ENCODE measurements at places on chromosomes 5 and 9. TPM values are rescaled to one million over a fixed set of nuclear protein-coding genes. Genes with fewer than 3 reads are reported as not detected.
A peak's percentile ranks its signal among the peaks of the same experiment; 100 is the strongest.

- H3K36me3 ChIP-seq, result peaks cover 12% of the 10 kb centered on the region
- H3K4me3 ChIP-seq, result no peak overlapping the region
- peak; percentile 80 for DNase-seq
- H3K27ac ChIP-seq, result peak overlapping the region; percentile 71
Measured at GRCh38 chr5:177456976-177457851, 10.6 kb downstream of the PRR7 start.

Gene CCDC180
- total RNA-seq, result 5.8 TPM

- H3K27me3 ChIP-seq, result no peaks in the 10 kb centered on the region
- H3K4me1 ChIP-seq, result peaks cover 19% of the 10 kb centered on the region
- no peak overlapping the region for H3K4me3 ChIP-seq
- no peak for DNase-seq
- no peaks in the 10 kb centered on the region for H3K36me3 ChIP-seq
Measured at GRCh38 chr5:96326902-96327301, 106.1 kb downstream of the PCSK1 start.

DNA sequence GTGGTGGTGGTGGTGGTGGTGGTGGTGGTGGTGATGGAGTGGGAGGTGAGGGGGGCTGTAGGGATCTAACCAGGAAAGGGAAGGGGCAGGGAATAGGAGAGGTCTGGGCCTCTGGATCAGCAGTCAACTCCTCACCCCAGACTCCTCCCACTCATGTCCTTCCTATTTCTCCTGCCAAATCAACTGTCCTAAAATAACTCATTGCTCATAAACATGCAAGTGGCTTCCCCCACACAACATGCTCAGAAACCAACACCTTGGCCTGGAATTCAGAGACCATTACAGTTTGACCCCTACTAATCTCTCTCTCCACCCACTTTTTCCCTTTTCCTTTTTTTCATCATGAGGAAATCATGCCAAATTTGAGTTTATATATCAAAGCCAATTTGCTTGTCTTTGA, 8.4 kb upstream of the FSD1L start:
- H3K27me3 ChIP-seq, result no peaks in the 10 kb centered on the region
- no peaks in the 10 kb centered on the region for H3K36me3 ChIP-seq
- H3K27ac ChIP-seq, result no peak overlapping the region
- no peak for DNase-seq
- no peak overlapping the region for H3K4me3 ChIP-seq

Gene FOXI1
- total RNA-seq, result not detected

GRCh38 chr5:152701305-152701949, 296.3 kb upstream of the NMUR2 start:
- H3K27me3 ChIP-seq, result no peaks in the 10 kb centered on the region
- no peaks in the 10 kb centered on the region for H3K4me1 ChIP-seq
- H3K36me3 ChIP-seq, result no peaks in the 10 kb centered on the region
- no peak for DNase-seq

Gene OR1J2
- 3.2 TPM for total RNA-seq

- no peak overlapping the region for H3K4me3 ChIP-seq
- no peaks in the 10 kb centered on the region for H3K27me3 ChIP-seq
- H3K36me3 ChIP-seq, result no peaks in the 10 kb centered on the region
- no peak overlapping the region for H3K27ac ChIP-seq
- no peak for DNase-seq
- H3K4me1 ChIP-seq, result no peaks in the 10 kb centered on the region
Measured at GRCh38 chr5:39131210-39132127, 57.3 kb upstream of the RICTOR start.

GRCh38 chr9:129785866-129786265, 17.1 kb upstream of the TOR1B start:
- H3K27ac ChIP-seq, result no peak overlapping the region
- H3K27me3 ChIP-seq, result no peaks in the 10 kb centered on the region
- no peaks in the 10 kb centered on the region for H3K4me1 ChIP-seq
- H3K36me3 ChIP-seq, result no peaks in the 10 kb centered on the region
- no peak for DNase-seq

- H3K27ac ChIP-seq, result no peak overlapping the region
- no peaks in the 10 kb centered on the region for H3K27me3 ChIP-seq
- H3K4me3 ChIP-seq, result no peak overlapping the region
- no peak for DNase-seq
- H3K4me1 ChIP-seq, result peaks cover 17% of the 10 kb centered on the region
Measured at GRCh38 chr5:9529041-9529480, 16.8 kb downstream of the SEMA5A start.

DNA sequence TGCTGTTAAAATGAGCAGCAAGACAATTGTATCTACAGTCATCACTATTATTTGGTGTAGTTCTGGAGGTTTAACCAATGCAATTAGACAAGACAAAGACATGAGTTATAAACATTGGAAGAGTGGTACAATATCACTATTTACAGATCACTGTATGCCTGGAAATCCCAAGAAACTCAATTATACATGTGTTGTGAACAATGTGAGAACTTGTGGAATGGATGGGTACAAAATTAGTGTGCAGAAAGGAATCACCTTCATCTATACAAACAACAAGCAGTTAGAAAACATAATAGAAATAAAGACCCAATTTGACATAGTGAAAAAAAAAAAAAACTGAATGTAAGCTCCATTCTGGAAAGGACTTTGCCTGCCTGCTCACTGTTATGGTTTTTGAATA, 12.4 kb upstream of the CCDC112 start:
- no peak overlapping the region for H3K4me3 ChIP-seq
- H3K4me1 ChIP-seq, result no peaks in the 10 kb centered on the region
- no peaks in the 10 kb centered on the region for H3K27me3 ChIP-seq

DNA sequence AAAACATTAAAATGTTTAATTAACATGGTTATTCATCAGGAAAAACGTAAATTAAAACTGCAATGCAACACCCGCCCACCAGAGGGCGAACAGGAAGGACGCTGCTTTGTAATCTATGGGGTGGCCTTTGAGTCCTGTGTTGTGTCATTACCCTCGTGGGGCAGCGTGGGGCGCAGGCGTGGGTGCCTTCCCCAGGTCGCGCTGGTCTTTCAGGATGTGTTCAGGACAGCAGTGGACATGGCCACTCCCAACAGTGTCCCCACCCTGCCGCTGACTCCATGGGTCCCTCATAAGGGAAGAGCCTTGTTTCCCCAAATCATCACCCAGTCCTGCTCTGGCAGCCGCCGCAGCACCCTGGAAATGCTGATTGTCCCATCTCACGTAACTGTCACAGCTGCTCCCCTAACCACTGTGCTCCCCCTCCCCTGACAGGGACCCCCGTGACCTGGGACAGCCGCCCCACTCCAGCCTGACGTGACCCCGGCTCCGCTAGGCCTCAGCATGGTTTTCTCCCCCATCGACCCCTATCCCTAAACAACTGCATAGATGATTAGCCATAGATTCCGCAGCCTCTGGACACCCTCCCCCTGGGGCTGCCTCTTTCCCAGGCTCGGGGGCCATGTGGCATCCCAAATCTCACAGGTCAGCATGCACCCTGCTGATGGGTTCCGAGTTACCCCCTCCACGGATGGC, 36.4 kb downstream of the GLT6D1 start:
- no peaks in the 10 kb centered on the region for H3K4me1 ChIP-seq
- no peak for DNase-seq
- H3K4me3 ChIP-seq, result no peak overlapping the region
- no peaks in the 10 kb centered on the region for H3K27me3 ChIP-seq
- no peaks in the 10 kb centered on the region for H3K36me3 ChIP-seq

DNA sequence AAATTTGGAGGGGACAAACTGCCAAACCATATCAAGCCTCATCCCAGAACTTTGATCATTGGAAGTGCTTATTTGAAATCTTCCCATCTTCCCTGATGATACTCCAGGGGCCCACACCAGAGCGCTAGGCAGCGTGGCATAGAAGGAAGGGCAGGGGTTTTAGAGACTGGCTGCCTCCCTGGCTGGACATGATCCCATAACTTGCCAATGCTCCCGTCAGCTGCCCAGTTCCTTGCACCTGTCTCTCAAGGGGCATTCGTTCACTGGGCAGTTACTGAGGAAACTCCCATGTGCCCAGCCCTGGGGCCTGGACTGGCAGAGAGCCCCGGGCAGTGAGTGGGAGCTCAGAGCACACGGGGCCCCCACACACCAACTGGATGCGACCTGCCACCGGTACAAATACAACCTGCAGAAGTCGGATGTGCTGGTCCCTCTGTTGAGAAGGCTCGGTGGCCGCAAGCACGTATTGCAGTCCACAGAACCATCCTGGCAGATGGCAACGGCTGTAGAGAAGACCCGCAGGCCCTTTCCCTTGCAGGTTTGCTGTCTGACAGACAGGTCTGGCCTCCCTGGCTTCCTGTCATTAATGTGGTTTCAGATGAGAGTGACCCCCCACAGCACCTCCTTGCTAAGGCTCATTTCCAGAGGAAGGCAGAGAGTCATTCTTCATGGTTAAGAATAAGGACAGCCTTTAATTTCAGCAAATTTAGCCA, 122.4 kb downstream of the MVB12B start:
- H3K4me1 ChIP-seq, result no peaks in the 10 kb centered on the region
- no peaks in the 10 kb centered on the region for H3K36me3 ChIP-seq
- no peaks in the 10 kb centered on the region for H3K27me3 ChIP-seq
- DNase-seq, result no peak
- no peak overlapping the region for H3K4me3 ChIP-seq
- H3K27ac ChIP-seq, result no peak overlapping the region

GRCh38 chr9:88578121-88579049, 43.4 kb downstream of the NXNL2 start:
- no peaks in the 10 kb centered on the region for H3K27me3 ChIP-seq
- H3K4me3 ChIP-seq, result peak overlapping the region; percentile 23
- peak; percentile 21 for DNase-seq
- H3K4me1 ChIP-seq, result no peaks in the 10 kb centered on the region

GRCh38 chr5:66963559-66963971, 233.0 kb downstream of the CD180 start:
- H3K27me3 ChIP-seq, result no peaks in the 10 kb centered on the region
- H3K4me3 ChIP-seq, result no peak overlapping the region
- no peaks in the 10 kb centered on the region for H3K36me3 ChIP-seq
- no peak overlapping the region for H3K27ac ChIP-seq

GRCh38 chr5:95283022-95283615, 1.8 kb downstream of the MCTP1 start:
- H3K4me3 ChIP-seq, result peak overlapping the region; percentile 74
- H3K36me3 ChIP-seq, result no peaks in the 10 kb centered on the region
- DNase-seq, result no peak
- H3K4me1 ChIP-seq, result peaks cover 5% of the 10 kb centered on the region
- no peaks in the 10 kb centered on the region for H3K27me3 ChIP-seq
- H3K27ac ChIP-seq, result no peak overlapping the region

DNA sequence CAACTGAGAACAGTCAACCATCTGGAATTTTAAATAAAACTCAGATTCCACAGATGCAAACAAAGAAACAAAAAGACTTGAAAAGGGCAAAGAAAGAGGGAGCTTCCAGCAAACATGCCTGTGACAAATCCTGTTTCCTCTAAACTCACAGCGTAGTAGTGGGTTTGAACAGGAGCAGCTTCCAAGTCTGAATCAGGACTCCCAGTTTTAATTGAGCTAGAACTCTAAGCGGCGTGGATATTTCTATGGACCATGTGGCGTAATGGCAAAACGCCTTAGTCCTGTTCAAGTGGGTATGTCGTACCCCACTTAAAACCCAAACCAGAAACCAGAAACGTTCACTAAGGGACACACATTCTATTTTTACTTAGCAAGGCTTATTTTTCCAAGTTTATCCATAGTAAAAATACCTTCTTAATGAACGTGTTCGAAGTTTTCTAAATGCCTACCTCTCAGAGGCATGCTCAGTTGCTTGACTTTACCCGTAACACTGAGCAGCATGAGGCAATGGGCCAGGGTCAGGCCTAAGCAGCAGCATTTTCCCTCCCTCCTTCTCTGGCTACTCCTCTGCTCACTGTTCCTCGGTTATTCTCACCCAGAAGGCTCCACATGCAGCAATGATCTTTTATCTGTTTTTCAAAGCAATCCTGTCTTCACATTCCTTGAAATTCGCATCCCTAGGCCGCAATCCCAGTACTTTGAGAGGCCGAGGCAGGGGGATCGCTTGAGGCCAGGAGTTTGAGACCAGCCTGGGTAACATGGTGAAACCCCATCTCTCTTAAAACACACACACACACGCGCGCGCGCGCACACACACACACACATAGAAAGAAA, 77.9 kb downstream of the FNBP1 start:
- DNase-seq, result no peak
- H3K27ac ChIP-seq, result peak overlapping the region; percentile 72
- peaks cover 32% of the 10 kb centered on the region for H3K4me1 ChIP-seq

DNA sequence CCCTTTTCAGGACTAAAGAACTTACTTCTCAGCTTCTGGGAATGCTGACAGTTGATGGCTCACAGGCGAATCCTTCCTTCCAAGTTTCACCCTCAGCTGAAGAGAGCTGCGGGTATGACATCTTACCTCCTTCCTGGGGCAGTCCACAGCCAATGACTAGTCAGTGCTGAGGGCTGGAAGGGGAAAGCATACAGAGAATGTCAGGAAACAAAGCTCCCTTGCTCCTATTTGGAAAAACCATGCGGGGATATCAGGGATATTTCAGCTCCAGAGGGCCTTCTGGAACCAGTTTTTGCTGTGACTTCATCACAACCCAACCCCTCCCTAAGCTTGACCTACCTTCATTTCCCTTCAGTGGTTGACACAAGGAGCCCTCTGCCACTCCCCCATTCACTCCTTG, 15.7 kb downstream of the FTMT start:
- H3K27ac ChIP-seq, result no peak overlapping the region
- no peaks in the 10 kb centered on the region for H3K4me1 ChIP-seq

Gene TYRP1
- total RNA-seq, result 1.8 TPM

Gene CARD9
- 6.6 TPM for total RNA-seq

Gene PCDHB2
- total RNA-seq, result 2.3 TPM

Gene ADGRD2
- total RNA-seq, result not detected

- H3K27ac ChIP-seq, result no peak overlapping the region
- H3K4me1 ChIP-seq, result no peaks in the 10 kb centered on the region
- H3K27me3 ChIP-seq, result no peaks in the 10 kb centered on the region
- no peaks in the 10 kb centered on the region for H3K36me3 ChIP-seq
- DNase-seq, result no peak
- H3K4me3 ChIP-seq, result no peak overlapping the region
Measured at GRCh38 chr5:135135530-135136226, 101.7 kb upstream of the PITX1 start.

Gene LAMC3
- total RNA-seq, result 2.8 TPM

Gene FOXD4L4
- total RNA-seq, result not detected

GRCh38 chr9:22623236-22623635, 176.6 kb downstream of the DMRTA1 start:
- H3K4me1 ChIP-seq, result no peaks in the 10 kb centered on the region
- no peak overlapping the region for H3K4me3 ChIP-seq
- no peak for DNase-seq
- no peaks in the 10 kb centered on the region for H3K27me3 ChIP-seq

Gene LCN1
- not detected for total RNA-seq

Gene FOXD4L6
- total RNA-seq, result not detected

Gene SELENOP
- total RNA-seq, result 392 TPM

- no peaks in the 10 kb centered on the region for H3K36me3 ChIP-seq
- no peaks in the 10 kb centered on the region for H3K27me3 ChIP-seq
- no peak for DNase-seq
- no peaks in the 10 kb centered on the region for H3K4me1 ChIP-seq
Measured at GRCh38 chr5:17796757-17797396, 162.6 kb downstream of the TAF11L14 start.

Gene SMIM33
- total RNA-seq, result not detected

GRCh38 chr5:77145666-77146065, 58.6 kb upstream of the ZBED3 start:
- H3K4me3 ChIP-seq, result no peak overlapping the region
- no peaks in the 10 kb centered on the region for H3K27me3 ChIP-seq
- no peak for DNase-seq
- peaks cover 17% of the 10 kb centered on the region for H3K4me1 ChIP-seq

- H3K4me1 ChIP-seq, result peaks cover 15% of the 10 kb centered on the region
- peaks cover 4% of the 10 kb centered on the region for H3K36me3 ChIP-seq
- no peak overlapping the region for H3K4me3 ChIP-seq
- DNase-seq, result no peak
- H3K27ac ChIP-seq, result no peak overlapping the region
Measured at GRCh38 chr5:129103397-129103796, 8.8 kb downstream of the ISOC1 start.

All from thoracic aorta (tissue), 2 donors.